Sciatic nerve (tissue), 2 donors: ENCODE measurements at places on chromosomes 7 and 10. TPM values are rescaled to one million over a fixed set of nuclear protein-coding genes. Genes with fewer than 3 reads are reported as not detected.

GRCh38 chr7:157827045-157827862, 490.4 kb downstream of the DNAJB6 start:
- no peak for DNase-seq

GRCh38 chr10:85976267-85976793, 390.3 kb downstream of the GRID1 start:
- DNase-seq, result no peak

DNA sequence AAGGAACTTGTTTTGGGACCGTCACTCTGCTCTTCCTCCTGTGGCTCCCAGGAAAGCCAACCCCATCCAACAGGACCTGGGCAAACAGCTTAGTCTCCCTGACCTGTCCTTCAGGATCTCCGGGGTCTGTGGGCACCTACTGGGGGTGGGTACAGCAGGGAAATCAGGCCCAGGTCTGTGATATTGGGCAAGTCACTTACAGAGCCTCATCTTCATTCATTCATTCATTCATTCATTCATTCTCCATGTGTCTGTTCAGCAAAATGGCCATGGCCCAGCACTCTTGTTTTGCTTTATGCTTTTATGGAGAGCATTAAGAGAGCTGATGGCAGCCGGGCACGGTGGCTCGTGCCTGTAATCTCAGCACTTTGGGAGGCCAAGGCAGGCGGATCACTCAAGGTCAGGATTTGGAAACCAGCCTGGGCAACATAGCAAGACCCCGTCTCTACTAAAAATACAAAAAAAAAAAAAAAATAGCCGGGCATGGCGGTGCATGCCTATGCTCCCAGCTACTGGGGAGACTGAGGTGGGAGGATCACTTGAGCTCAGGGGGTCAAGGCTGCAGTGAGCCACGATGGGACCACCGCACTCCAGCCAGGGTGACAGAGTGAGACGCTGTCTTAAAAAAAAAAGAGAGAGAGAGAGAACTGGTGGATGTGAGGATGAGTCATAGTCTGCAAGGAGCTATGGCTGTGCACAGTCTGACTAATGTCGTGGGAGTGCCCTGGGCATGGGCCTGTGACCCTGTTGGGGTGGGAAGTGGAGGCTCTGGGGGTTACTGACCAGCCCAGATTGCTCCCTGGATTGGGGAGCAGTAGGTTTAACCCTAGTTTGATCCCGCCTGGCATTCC, 54.3 kb downstream of the CLIP2 start:
- no peak for DNase-seq

DNA sequence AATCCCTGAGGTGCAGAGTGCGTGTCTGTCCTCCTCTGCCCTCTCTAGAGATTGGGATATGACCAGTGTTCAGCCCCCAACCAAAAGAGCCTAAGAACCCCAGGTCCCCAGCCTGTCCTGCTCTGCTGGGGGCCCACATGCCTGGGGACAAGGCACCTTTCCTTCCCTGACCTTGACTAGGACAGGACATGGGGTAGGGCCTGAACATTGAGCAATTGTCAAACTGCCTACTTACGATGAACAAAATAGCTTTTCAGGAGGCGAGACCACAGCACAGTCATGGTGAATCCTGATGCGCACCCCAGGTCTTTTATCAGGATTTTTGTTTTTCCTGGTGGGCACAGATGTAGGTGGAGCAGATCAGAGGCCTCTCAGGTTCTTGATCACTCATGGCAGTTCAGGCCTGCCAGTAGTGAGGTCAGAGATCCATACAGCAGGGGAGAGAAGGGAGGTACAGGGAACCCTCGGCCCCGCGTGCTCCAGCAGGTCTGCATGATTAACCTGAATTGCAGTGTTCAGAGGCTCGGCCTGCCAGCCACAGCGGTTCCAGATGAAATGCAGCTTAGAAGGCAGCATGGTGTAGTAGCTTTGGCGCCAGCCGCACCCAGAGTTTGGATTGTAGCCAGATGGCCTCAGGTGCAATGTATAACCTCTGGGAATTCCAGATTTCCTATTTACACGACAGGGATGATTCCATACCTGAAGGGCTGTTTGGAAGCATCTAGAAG, 191.3 kb downstream of the CUX1 start:
- no peak for DNase-seq

DNA sequence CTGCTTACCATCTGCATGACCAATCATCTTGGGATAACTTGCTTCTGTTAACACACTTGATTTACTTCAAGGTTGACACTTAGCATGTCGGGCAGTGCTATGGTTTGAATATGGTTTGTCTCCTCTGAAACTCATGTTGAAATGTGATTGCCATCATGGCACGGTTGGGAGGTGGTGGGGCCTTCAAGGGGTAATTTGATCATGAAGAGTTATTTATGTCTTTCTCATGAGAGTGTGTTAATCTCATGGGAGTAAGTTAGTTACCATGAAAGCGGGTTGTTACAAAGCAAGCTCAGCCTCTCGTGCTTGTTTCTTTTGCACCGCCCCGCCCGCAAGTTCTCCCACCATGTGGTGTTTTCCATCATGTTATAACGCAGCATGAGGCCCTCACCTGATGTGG, 163.6 kb downstream of the DOCK4 start:
- DNase-seq, result no peak

DNA sequence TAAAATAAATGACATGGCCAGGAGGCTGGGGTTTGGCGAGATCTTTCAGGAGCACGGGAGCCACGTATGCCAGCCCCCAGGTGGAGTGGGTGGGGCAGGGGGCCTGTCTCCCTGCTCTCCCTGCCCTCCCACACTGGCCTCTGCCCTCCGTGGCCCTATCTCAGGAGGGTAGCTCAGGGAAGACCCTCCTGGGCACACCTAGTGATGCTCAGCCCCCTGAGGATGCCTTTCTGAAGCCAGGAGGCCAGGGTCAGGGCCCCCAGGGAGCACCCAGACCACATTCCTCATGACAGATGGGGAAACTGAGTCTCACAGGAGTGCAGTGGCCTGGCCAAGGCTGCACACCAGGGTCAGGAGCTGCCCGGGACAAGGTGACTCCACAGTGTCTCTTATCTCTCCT, 223.4 kb downstream of the ELFN1 start:
- DNase-seq, result no peak

The ADRB1 gene
- 0.76 TPM for total RNA-seq

DNA sequence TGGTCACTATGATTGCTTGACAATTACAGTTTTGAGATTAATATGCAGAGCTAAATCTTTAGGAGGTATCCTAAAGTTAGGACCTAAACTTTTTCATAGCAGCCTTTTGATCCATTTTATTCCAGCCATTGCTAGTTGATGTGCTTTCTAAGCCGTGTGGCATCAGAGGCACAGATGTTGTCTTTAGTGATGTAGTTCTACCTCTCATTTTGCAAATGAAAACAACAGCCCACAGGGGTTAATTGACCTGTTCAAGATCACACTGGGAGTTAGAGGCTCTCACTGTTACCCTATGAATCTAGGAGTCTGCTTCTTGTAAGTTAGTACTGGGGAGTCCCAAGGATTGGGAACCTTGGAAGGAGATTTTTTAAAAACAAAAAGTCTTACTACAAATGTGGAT, 10.6 kb downstream of the AUTS2 start:
- no peak for DNase-seq

DNA sequence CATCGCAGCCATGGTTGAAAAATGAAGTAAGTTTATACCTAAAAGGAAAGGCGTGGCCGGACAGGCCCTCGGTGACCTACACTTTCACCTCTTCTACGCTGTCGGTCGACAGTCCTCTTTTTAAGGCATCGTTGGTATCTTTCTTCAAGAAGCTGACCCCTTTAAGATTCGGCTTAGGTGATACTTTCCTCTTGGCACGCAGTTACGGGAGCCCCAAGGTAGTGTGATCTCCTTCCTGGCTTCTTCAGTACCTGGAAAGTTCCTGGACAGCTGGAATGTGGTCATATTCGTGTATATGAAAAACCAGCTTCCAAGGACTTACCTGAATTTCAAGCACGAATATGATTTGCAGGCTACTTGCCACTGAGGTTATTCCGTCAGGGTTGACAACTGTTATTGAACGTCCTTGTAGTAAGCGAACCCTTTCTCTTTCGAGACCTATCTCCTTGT, 885 bp upstream of the SYPL1 start:
- no peak for DNase-seq

- DNase-seq, result no peak
These were observed 6.3 kb upstream of the KCNMA1 start for GRCh38 chr10:77643795-77644468.

DNA sequence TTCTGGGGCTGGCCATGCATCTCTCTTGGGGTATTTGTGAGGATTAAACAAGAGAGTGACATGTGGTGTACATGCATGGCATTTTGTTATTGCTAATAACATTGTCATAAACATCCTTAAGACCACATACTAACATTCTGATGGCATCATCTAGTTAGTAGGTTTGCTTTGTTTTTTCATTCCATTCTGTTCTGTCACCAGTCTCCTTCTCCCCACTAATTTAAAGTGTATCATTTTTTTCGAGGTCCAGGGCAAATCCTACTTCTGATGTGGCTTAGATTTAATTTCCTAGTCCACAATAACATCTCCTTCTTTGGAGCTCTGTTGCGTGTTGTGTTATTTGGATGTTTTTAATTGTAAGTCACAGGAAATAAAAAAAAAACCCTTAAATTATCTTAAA, 248.1 kb downstream of the LRMDA start:
- no peak for DNase-seq

DNA sequence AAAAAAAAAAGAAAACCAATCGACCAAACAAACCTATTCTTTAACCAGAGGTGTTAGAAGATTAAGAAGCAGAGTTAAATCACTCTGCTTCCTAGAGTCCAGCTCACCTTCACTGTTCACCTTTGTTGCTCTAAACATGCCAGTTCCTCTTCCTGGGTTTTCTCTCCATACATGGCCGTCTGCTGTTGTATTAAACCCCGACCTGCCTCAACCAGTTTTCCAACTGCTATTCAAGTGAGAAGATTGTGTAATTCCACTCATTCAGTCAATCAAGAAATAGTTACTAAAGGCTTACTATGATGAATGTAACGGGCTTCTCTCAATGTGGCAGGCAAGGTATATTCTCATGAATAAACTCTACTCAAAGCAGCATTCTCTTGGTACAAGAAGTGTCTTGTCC, 8.8 kb downstream of the AASS start:
- no peak for DNase-seq

The C10orf67 gene
- 1.2 TPM for total RNA-seq

GRCh38 chr7:134300988-134301387, 15.7 kb downstream of the SLC35B4 start:
- DNase-seq, result no peak

GRCh38 chr10:106942035-106942662, 222.4 kb downstream of the SORCS1 start:
- no peak for DNase-seq

- DNase-seq, result no peak
These were observed 204.3 kb downstream of the RAPGEF5 start for GRCh38 chr7:22152690-22153089.

The CHN2 gene
- total RNA-seq, result 10.9 TPM

DNA sequence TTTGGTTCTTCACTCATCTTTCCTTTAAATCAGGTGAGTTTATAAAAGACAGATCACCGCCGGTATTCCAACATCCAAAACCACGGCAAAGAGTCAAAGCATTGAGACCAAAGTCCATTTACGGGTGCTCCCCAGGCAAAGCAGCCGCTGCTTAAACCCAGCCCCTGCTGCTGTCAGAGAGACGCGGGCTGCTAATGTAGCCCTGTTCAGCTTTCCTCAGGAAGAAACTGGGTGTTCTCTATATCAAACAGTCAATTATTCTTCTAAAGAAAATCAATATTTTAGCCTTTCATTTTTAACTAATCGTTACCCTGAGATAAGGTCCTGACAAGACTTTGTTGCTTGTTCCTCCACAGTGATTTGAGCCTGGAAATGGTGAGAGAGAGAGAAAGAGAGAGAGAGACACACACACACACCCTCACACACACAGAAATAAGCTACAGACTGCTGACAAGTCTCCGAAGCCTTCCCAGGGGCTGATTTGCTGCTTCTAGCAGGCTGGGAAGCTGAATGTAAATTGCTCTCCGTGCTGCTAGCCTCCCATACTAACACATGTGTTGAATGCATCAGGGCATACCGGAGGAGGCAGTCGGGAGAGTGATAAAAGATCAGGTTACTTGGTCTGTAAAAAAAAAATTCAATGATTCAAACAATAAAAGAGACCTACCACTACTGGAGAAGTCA, 183.0 kb upstream of the ANK3 start:
- DNase-seq, result no peak

- DNase-seq, result no peak
These were observed 2.4 kb upstream of the FGFR2 start for GRCh38 chr10:121600611-121601010.

- DNase-seq, result no peak
These were observed 527.0 kb downstream of the NEBL start for GRCh38 chr10:20369863-20370736.

GRCh38 chr7:50983850-50984249, 201.2 kb upstream of the GRB10 start:
- DNase-seq, result no peak

The OR2A5 gene
- not detected for total RNA-seq

DNA sequence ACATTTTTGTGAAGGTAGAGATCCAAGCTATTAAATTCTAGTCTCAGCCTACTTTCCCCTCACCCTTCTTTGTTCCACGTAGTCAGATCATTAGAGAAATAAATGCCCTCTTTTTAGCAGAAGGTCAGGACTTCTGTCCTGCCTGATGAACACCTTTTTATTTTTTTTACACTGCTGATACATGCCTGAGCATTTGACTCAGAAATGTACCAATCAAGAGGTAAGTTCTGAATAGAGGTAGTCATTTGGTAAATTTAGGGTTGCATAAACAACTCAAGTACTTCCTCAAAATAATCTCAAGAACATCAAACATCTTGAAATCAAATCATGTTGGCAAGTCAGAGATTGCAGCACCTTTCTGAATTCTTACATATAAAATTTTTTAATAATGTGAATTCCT, 133.7 kb downstream of the MYO3A start:
- no peak for DNase-seq

DNA sequence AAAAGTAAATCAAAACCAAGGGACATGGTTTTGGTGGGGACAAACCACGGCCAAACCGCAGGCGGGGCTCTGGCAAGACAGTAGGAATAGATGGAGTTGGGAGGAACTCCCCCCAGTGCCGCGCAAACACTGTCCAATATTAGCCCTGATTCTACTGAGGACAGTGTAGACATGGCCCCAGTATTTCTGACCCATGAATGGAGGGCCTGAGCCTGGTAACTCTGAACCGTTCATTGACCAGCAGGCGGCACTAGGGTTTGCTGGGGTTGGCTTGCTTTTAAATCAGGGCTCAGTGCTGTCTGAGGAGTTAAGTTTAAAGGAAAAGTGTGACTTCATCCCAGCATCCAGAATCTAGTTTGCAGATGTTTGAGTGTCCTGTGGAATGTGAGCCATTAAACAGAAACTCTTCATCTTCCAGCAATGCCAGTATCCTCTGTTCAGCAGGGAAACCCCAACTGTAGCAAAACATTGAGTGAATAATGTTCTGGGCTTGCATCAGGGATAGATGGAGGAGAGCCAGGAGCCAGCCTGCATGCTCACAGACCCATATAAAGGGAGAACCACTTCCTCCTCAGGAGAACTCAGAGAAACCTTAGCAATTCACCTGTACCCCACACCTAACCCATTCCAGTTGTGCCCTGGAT, 147.4 kb upstream of the PRSS58 start:
- no peak for DNase-seq
